DMS79 (cell line): ENCODE measurements at places on chromosomes 3 and 15.

- no peak for DNase-seq
Measured at GRCh38 chr3:9226326-9226725, 23.1 kb downstream of the SRGAP3 start.

DNA sequence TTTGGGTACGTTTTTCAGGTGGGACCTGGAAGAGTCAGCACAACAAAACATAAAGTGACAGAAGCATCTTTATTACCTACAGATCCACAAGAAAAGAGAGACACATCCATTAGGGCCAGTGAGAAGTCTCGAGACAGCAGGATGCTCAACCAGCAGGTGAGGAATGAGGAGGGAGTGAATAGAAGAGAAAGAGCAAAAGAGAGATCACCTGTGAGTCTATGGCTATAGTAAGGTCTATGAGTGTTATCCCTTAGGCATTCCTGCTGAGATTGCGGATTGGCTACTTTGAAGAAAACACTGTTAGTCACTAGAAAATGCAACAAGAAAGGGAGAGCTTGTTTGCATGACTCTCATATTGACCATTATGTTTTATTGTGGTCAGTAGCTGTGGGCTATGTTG, 1556.2 kb upstream of the GBE1 start:
- no peak for DNase-seq

DNA sequence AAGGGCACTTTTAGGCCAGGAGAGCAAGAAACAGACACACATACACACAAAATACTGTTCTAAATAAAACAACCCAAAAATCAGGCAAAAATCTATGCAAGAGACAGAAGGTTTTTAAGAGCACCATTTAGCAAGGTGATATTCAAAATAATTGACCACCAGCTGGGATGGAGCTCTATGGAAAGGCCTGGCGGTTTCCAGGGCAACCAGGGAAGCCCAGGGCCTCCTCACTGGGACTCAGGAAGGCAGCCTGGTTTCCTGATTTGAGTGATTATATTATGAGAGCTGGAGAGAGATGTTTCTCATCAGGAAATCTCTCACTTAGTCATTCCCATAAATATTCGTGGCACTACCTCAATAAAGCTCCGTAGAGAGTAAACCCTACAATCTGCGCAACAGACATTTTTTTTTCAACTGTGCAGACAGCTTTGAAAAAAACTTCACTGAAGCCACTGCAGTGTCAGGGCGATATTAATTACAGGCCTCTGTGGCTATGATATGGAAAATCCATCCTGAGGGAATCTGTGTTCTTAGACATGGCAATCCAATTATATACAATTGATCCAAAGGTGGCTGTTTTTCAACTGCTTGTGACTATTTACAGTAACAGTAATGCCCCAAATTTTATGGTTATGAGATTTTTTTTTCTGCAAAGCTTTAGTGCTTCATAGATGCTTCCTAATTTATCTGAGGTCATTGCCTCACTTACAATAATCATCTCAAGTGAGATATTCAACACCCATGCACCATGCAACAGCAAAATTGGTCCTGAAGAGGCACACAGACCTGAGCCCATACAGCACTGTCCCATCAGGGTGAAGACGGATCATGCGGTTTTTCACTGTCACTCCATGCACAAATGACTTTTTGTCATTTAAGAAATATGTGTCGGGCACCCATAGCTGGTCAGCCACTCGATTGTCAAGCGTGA, 152.1 kb downstream of the GABRB3 start:
- no peak for DNase-seq

- no peak for DNase-seq
Measured at GRCh38 chr3:11037241-11037873, 44.8 kb downstream of the SLC6A1 start.

DNA sequence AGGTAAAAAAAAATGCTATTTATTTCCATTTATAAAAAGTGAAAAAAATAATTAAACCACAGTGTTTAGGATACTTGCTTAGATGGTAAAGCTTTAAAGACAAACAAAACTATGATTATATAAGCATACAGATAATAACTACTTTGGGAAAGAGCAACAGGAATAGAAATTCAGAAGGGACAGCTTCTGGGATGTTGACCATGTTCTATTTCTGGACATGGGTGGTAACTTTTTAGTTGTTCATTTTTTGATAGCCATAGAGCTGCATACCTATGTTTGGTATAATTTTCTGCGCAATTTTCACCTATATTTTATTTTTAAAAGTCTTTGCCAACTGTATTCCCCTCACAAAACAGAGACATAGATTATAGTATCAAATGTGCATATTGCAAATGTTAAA, 572.0 kb upstream of the NR2F2 start:
- no peak for DNase-seq

DNA sequence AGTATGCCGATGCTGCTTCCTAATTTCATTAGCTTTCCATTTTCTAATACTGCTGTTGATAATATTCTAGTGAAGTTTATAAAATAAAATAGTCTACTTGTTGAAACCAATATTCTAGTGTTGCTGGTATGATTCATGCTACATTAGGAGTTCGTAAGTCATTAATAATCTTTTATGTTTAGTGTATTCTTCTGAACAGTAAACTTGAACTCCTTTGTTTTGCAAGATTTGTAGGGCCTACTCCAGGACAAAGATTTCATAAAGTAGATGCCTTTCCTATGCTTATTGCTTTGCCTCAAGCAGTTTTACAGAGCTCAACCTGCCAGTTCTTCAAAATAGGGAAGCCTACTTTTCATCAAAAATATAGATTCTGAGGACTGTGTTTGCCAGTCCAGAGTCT, 111.5 kb downstream of the RSRC1 start:
- no peak for DNase-seq

- no peak for DNase-seq
Measured at GRCh38 chr3:115980709-115981108, 357.4 kb downstream of the GAP43 start.

- no peak for DNase-seq
Measured at GRCh38 chr3:53845881-53846133, 412 bp downstream of the CHDH start.

DNA sequence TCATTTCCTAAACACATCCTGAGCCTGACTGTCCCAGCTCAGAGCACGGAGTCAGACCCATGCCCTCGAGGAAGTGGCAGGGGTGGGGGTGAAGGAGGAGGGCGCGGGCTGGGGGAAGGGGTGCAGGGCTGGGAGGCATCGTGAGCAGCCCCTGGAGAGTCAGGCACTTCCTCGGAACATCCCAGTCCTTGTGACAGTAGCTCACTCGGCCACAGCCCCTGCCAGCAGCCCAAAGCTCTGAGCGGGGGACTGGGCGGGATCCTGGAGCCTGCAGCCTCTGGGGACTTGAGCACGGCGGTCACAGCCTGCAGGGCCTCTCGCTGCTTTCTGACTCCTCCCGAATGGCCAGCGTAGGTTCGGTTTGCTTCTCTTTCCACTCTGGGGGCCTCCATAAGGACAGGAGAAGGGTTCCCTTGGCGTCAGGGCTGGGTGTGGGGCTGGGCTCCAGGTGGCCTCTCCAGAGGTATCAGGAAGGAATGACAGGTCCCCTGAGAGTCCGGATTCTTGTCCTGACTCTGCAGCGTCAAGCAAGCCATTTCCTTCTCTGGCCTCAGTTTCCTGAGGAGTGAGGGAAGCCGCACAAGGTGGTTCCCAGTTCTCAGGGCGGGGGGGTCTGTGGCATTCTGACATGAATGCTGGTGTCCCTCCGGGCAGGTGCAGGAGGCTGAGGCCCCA, 20.9 kb downstream of the PSTPIP1 start:
- DNase-seq, result no peak

- no peak for DNase-seq
Measured at GRCh38 chr15:67945951-67946700, 106.3 kb upstream of the RNU6-1 start.

DNA sequence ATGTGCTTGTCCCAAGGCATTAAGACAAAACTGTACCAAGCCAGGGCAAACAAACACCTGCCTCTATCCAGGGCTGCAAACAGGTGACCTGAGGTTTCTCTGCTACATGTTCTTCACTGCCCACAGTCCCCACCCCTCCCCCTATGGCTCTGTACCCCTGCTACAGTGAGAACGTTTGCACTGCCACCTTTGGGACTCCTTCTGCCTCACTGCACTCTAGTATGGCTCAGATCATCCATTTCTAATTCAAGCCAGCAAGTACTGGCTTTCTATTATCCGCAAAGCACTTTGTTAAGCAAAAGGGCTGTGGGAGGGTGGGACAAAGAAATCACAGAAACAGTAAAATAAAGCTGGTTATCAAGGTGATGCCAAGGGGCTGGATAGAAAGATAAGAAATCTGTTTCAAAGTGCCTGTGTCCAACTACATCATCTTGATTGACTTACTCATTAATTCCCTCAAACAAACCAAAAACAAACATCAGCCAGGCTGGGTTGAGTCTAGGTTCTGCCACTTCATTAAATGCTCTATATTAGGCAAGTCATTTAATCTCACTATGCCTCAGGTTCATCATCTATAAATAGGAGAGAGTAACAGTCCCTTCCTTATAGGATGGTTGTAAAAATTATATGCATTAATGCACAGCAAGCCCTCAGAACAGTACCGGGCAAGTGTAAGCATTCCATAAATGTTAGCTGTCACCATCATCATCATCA, 95.3 kb downstream of the PDZRN3 start:
- DNase-seq, result no peak

DNA sequence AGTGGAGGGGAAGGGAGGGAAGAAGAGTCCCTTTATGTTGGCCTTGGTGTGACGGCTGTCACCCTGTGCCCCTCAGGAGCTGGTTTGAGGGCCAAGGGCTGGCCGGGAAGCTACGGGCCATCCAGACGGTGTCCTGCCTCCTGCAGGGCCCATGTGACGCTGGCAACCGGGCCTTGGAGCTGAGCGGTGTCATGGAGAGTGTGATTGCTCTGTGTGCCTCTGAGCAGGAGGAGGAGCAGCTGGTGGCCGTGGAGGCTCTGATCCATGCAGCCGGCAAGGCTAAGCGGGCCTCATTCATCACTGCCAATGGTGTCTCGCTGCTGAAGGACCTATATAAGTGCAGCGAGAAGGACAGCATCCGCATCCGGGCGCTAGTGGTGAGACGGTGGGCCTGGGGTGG, 8.1 kb upstream of the RCCD1 start:
- no peak for DNase-seq

DNA sequence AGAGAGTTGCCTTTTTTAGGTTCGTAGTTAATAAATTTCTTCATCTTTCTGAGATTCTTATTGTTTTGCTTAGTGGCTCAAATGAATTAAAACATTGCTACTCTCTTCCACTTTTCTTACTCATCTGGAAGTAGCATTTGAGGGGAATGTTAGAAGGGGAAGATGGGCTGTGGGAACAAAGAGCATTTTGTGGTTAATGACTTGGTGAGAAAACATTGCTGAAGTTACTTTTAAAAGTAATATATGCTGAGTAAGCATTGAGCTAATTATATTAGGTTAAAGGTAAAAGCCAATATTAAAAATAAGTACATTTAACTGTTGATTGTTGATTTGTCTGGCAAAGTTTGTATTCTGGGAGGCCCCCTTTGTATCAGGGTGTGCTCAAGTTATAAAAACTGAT, 5.7 kb downstream of the MORF4L1 start:
- no peak for DNase-seq

DNA sequence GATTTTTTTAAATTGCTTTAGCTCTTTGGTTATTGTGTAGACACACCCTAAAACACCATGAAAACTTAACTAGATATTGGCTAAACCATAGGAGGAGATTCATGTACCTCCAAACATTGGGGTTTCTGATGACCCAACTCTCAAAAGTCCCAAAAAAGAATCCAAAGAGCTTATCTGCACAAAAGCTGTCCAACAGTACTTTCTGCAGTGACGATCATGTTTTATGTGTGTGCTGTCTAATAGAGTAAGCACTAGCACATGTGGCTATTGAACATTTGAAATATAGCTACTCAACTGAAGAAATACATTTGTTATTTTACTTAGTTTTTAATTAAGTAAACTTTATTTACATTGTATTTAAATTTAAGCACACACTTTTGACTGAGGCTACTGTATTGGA, 818.2 kb upstream of the LMCD1 start:
- no peak for DNase-seq

DNA sequence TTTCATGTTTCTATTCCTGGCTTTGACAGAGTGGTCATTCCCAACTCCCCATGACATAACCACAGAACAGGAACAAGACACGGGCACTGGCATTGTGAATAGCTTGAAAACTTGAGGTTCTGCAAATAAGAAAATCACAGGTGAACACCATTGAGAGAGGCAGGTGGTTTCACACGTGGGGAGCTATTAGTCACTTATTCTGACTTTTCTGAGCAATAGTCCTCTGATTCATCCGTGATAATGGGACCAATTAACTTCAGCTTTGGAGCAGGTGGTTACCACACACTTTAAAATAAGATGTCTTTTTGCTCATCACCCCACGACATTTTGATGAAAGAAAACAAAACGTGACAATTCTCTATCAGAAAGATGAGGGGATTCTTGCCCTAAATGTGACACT, 224.7 kb downstream of the KLF13 start:
- DNase-seq, result no peak
